ENCODE measurements at places on chromosomes 2 and 18. TPM values are rescaled to one million over a fixed set of nuclear protein-coding genes. Genes with fewer than 3 reads are reported as not detected.

DNA sequence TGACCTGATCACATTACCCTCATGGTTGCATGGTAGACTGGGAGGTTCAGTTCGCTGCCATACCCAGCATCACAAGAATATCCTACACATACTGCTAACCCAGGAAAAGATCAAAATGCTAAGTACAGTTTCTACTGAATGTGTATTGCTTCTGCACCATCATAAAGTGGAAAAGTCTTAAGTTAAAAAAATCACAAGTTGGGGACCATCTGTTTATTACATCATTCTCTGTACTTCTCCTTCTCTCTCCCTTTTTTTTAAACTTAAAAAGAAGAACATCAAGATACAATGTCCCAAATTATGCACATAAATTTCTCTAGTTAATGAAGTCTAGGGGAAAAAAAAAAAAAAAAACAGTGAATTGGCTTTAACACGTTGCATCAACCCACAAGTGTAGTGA is 43.3 kb downstream of the NBAS start:
- H3K27ac ChIP-seq, result no peak overlapping the region
- no peaks in the 10 kb centered on the region for H3K36me3 ChIP-seq
- DNase-seq, result no peak
- no peaks in the 10 kb centered on the region for H3K27me3 ChIP-seq

- H3K4me1 ChIP-seq, result no peaks in the 10 kb centered on the region
- H3K27me3 ChIP-seq, result no peaks in the 10 kb centered on the region
- H3K4me3 ChIP-seq, result no peak overlapping the region
- DNase-seq, result no peak
Measured at GRCh38 chr2:175880-176820, 87.7 kb downstream of the SH3YL1 start.

DNA sequence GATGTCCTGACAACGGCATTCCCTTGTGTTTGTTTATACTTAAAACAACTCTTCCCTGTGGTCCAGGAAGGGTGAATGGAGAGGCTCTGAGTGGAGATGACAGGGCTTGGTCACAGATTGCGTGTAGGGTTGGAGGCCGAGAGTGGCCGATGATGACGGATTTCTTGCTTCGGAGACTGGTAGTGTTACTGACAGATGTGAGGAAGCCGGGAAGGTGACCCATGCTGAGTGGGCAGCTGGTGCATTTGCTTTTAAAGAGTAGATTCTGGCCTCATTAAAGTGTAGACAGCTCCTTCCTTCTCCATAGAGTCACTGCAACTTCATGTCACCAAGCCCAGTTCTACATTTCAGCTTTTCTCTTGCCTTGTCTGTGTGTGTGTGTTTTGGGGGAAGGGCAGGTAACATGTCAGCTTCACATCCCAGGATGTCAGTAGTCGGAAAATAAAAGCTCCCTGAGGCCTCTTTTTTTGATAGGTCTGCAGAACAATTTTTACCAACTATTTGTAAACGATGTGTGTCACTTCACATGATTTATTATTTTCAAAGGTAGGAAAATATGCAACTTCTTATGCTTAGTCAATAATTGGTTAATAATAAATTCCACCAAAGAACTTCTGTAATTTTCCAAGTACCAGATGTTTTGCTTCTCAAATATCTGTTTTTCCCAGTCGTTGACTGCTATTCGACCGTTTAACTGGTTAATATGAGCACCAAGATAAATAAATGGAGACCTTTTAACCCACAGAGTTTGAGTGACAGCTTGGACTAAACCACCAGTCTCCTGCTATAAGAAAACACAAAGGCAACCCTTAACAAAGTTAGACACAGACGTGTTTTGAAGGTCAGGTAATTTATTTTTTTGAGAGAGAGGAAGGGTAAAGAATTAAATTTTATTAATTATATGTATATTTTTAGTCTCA is 436.9 kb downstream of the SLC4A3 start:
- no peaks in the 10 kb centered on the region for H3K36me3 ChIP-seq
- no peak for DNase-seq
- no peaks in the 10 kb centered on the region for H3K27me3 ChIP-seq
- H3K4me3 ChIP-seq, result no peak overlapping the region

The MZT2A gene
- 56.9 TPM for total RNA-seq

The SFTPB gene
- not detected for total RNA-seq

The CAPN14 gene
- 0.54 TPM for total RNA-seq

- no peak overlapping the region for H3K27ac ChIP-seq
- no peaks in the 10 kb centered on the region for H3K36me3 ChIP-seq
- no peaks in the 10 kb centered on the region for H3K27me3 ChIP-seq
- DNase-seq, result no peak
- no peaks in the 10 kb centered on the region for H3K4me1 ChIP-seq
Measured at GRCh38 chr2:19247186-19247585, 111.2 kb downstream of the OSR1 start.

DNA sequence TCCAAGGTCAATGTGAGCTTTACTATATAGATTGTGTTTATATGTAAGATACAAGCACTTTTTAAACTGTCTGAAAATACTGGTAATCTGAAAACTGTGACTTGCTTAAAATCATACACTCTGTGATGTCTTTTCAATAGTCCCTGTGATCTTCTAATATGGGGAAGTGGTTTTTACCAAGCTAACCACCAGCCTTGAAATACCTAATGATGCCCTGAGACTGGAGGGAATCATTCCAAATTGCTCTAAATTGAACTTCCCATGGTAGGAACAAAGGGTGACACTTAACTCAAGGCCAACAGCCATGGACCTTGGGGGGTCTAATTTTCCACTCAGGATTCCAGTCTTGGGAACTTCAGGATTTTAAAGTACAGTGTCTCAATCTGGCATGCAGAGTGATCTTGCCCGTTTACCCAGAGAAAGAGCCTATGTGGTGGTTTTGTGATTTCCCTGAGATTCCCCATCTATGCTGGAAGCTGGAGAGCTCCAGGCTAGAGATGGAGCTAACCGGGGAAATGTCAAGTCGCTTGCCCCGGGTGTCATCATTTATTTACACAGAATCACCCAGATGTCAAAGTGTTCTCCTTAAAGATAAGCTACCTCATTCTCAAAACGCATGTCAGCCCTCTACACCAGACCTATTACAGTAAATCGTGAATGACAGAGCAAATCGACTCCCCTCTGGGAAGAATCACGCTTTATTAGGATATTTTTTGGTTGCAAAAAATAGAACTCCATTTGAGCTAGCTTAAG is 198.5 kb downstream of the SP3 start:
- DNase-seq, result no peak

The CRIM1 gene
- total RNA-seq, result 30.9 TPM

The CLASP1 gene
- 47.9 TPM for total RNA-seq

The LDLRAD4 gene
- 1.9 TPM for total RNA-seq

DNA sequence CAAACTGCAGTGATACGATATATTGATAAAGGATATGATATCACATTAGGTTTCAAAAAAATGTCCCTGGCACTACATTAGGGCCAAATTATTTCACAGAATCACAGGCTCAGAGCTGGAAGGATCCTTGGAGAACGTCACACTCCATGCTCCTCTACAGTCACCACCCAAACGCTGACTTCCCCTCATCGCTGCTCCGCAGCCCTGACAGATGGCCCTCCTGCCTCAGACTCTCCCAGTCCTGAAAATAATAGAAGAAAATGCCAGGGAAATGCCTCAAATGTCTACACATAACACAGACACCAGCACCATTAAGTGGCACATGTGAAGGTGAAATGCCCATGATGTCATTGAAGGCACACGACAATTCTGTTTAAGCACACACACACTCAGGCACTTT is 72.0 kb downstream of the ZNF521 start:
- no peaks in the 10 kb centered on the region for H3K27me3 ChIP-seq
- no peaks in the 10 kb centered on the region for H3K36me3 ChIP-seq
- no peak for DNase-seq
- peaks cover 44% of the 10 kb centered on the region for H3K4me1 ChIP-seq

- H3K4me1 ChIP-seq, result no peaks in the 10 kb centered on the region
- H3K27me3 ChIP-seq, result no peaks in the 10 kb centered on the region
- DNase-seq, result no peak
- no peak overlapping the region for H3K27ac ChIP-seq
- no peak overlapping the region for H3K4me3 ChIP-seq
Measured at GRCh38 chr2:86134709-86135108, 28.7 kb downstream of the PTCD3 start.

DNA sequence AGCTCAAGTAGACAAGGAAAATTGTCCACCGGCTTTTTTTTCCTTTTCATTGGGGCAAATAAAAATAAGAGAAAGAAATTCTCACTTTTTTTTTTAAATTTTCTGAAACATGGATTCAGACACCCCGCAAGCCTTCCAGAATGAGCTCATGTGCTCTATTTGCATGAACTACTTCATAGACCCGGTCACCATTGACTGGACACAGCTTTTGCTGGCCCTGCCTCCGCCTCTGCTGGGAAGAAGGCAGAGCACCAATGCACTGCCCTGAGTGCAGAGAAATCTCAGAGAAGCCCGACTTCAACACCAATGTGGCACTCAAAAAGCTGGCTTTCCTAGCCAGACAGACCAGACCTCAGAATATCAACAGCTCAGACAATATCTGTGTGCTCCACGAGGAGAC is 30.2 kb upstream of the TRIM43B start:
- no peak for DNase-seq
- H3K27ac ChIP-seq, result no peak overlapping the region
- no peak overlapping the region for H3K4me3 ChIP-seq
- H3K27me3 ChIP-seq, result no peaks in the 10 kb centered on the region
